ENCODE measurements at places on chromosomes 7 and 10.

DNA sequence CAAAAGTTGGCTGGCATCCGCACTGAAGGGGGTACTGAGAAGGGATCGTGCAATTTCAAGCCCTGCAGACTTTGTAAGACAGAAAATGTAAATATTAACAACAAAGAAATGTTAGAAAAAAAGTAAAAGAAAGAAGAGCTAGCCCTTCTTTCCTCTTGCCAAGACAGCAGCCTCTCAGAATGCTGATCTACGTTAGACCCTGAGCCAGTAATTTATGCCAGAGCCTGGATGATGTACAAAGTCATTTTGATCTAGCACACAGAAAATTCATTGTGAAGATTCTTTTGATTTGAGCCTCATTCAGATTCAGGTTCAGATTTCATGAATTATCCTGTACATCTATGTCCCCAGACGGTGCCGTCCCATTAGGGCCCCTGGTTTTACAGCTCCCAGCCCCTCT is 105.2 kb downstream of the PRKCQ start:
- DNase-seq, result peak; percentile 14

GRCh38 chr7:127534636-127535035 is 50.8 kb downstream of the GCC1 start:
- DNase-seq, result no peak

DNA sequence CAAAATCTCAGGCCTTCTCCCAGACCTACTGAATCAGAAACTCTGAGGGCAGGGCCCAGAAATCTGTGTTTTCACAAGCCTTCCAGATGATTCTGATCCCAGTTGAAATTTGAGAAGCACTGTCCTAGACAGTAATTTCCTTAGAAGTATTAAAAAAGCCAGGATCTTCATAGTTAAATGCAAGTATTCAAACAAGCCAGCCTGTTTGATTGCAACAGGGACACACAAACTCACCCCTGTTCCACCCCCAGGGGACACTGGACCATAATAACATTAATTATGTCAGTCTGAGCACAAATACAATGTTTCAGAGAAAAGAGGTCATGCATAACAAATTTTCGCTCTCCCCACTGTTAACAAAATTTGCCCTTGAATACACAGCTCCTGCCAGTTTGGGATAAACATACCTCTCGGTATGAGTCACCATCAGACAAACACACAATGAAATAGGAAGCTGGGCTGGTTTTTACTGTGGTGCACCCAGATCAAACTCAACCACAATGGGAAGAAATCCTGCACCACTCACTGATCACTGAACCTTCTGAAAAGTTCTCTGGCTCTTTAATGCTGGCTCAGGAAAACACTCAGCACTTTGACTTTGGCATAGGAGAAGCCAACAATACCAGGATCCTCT is 34.3 kb downstream of the ABLIM1 start:
- DNase-seq, result no peak

GRCh38 chr10:6120691-6121090 is 31.9 kb downstream of the RBM17 start:
- no peak for DNase-seq

GRCh38 chr7:21771906-21772610 is 173.6 kb downstream of the CDCA7L start:
- DNase-seq, result peak; percentile 77

- DNase-seq, result no peak
These were observed 147.2 kb upstream of the RHEB start for GRCh38 chr7:151666886-151667285.

- no peak for DNase-seq
These were observed 31.2 kb downstream of the CCDC126 start for GRCh38 chr7:23628370-23628769.

GRCh38 chr7:23332910-23333612 is 33.9 kb downstream of the MALSU1 start:
- DNase-seq, result peak; percentile 27

DNA sequence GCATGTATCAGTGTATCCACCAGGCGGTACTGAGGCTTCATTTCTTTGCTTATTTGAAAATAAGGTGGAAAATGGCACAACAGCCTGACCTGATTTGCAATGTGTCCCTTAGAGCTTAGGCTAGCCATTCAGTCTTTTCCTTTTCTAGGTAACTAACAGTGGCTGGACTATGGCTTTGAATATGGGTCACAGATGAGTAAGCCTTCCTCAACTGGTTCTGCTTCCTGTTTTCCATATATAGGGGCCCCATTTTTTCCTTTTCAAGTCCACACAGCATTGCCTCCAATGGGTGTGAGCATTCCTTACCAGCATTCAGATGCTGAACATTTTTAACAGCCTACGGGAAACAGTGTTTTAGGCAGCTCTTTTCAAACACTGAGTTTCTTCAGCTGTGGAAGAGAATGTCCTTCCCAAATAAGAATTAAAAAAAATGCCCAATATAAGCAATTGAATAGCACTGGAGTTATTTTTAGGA is 3.9 kb upstream of the ITGB1 start:
- DNase-seq, result peak; percentile 51

GRCh38 chr7:126993626-126994213 is 259.0 kb downstream of the GRM8 start:
- DNase-seq, result no peak

DNA sequence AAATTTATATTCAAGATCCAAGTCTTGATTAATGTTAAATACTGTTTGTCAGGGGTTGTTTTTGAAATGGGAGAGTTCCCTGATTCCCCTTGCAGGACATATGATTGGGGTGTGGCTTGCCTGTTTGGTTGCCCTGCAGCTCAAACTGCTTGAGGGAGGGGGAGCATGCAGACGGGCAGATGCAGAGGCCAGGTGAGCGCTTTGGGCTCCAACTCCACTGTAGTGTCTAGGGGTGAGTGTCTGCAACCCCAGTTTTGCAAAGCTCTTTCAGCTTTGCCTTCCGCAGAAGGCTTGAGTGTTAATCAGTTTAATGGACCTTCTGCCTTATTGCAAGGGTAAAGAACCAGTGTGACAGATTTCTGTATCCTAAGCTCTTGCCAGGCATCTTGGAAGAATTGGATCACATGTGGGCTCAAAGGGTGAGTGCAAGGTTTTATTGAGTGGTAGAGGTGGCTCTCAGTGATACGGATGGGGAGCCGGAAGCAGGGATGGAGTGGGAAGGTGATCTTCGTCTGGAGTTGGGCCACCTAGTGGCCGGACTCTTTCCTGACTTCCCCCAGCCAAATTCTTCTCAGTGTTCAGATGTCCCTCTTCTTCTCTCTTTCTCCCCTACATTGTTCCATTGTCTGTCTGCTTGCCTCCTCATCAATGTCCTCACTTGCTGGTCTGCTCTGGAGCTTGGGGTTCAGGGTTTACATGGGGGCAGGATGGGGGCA is 479.7 kb downstream of the ATRNL1 start:
- DNase-seq, result peak; percentile 3

GRCh38 chr10:131567279-131568162 is 256.0 kb upstream of the TCERG1L start:
- DNase-seq, result no peak

- DNase-seq, result no peak
These were observed 13.6 kb downstream of the GPRIN2 start for GRCh38 chr10:46542567-46543465.

DNA sequence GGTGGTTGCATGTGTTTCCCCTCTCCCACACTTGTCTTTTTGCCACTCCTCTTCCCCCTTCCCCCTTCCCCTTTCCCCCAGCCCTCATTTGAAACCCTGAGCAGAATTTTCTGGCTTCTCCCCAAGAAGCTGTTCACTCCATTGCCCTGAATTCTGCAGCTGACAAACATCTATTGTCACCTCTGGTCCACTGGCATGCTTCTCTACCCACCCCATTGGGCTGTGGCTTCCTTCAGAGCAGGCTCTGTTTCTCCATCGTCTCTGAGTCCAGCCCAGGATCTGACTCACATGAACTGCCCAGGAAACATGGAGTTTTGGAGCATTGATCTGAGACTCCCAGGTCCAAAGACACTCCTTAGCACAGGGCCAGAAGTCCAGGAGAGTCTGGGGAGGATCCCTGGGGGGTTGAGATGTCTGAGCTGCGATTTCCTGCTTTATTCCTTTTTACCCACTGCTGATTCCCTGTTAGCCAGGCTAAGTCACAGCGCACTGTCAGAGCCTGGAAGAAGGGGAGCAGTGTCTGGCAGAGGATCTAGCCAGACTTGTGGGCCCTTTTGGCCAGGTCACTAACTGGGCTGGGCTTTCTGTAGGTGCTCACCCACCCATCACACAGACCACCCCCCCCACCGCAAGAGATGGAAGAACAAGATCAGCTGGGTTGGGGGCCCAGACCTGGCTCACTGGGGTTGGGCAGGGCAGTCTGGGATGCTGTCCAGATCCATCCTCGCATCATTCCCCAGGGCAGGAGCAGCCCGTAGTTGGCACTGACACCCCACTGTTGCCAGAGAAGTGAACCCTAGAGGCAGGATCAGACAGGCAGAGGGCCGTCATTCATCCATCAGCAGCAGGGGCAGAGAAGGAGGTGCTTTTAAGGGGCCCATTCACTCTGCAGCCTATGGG is 3.5 kb downstream of the CHAT start:
- DNase-seq, result no peak

- DNase-seq, result peak; percentile 89
These were observed 10.6 kb upstream of the GRB10 start for GRCh38 chr7:50793120-50793946.

DNA sequence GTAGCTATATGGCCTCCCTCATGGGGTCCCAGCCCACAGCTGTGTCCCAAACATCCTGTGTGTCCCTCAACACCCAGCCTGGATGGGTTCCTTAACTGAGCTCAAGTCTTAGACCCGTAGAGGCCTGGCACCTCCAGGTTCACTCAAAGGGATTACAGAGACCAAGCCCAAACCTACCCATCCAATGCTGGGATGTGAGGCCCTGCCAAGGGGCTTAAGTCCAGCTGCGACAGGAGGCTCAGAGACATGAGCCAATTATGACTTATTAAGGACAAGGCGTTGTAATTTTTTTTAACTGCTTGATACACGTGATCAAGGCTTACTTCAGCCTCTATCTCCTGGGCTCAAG is 105.6 kb upstream of the RET start:
- no peak for DNase-seq

GRCh38 chr10:106618646-106619045 is 545.9 kb downstream of the SORCS1 start:
- DNase-seq, result no peak

- DNase-seq, result no peak
These were observed 40.3 kb upstream of the YAE1 start for GRCh38 chr7:39525926-39526325.

GRCh38 chr10:12499076-12499986 is 150.0 kb downstream of the CAMK1D start:
- peak; percentile 55 for DNase-seq

Measured in hematopoietic multipotent progenitor cell treated with erythropoietin and hydrocortisone succinate and interleukin-3 and kit ligand, for 6 days (in vitro differentiated cells).